ENCODE measurements at places on chromosomes 2 and 18.

- H3K27me3 ChIP-seq, result no peaks in the 10 kb centered on the region
- H3K4me1 ChIP-seq, result peaks cover 12% of the 10 kb centered on the region
- no peaks in the 10 kb centered on the region for H3K36me3 ChIP-seq
- H3K4me3 ChIP-seq, result no peak overlapping the region
- no peak overlapping the region for H3K27ac ChIP-seq
These were observed 447.5 kb downstream of the TNS1 start for GRCh38 chr2:217555081-217555876.

DNA sequence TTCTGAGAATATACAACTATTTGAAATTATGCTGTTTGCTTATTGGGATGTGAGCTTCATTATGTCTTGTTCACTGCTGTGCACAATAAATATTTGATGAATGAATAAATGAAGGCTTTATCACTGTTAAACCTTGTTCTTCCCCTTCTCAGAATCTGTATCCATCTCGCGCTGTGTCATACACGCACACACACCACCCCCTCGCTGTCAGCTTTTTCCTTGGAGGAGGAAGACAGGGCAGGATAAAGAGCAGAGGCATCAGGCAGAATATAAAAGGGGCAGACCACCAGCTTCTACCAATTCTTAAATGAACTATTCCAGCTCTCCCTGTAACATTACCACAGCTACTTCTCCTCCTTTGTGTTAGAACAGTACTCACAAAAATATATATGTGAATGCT is 75.0 kb downstream of the CD226 start:
- peaks cover 5% of the 10 kb centered on the region for H3K4me1 ChIP-seq
- H3K36me3 ChIP-seq, result peaks cover 22% of the 10 kb centered on the region
- DNase-seq, result no peak

- H3K27ac ChIP-seq, result peak overlapping the region; percentile 7
- H3K4me3 ChIP-seq, result no peak overlapping the region
- no peak for DNase-seq
- H3K36me3 ChIP-seq, result peaks cover 3% of the 10 kb centered on the region
These were observed 7.6 kb downstream of the PLEKHM3 start for GRCh38 chr2:208017721-208018120.

- H3K27ac ChIP-seq, result no peak overlapping the region
- DNase-seq, result no peak
- H3K4me1 ChIP-seq, result no peaks in the 10 kb centered on the region
- no peak overlapping the region for H3K4me3 ChIP-seq
- peaks cover 3% of the 10 kb centered on the region for H3K27me3 ChIP-seq
- H3K36me3 ChIP-seq, result no peaks in the 10 kb centered on the region
These were observed 105.1 kb upstream of the ARL5A start for GRCh38 chr2:151933266-151933804.

All from activated naive CD4-positive, alpha-beta T cell treated with anti-CD3 and anti-CD28 coated beads for 36 hours (primary cell).